Occipital lobe (tissue), 3 donors: ENCODE measurements at places on chromosomes 3 and 15. TPM values are rescaled to one million over a fixed set of nuclear protein-coding genes. Genes with fewer than 3 reads are reported as not detected.

DNA sequence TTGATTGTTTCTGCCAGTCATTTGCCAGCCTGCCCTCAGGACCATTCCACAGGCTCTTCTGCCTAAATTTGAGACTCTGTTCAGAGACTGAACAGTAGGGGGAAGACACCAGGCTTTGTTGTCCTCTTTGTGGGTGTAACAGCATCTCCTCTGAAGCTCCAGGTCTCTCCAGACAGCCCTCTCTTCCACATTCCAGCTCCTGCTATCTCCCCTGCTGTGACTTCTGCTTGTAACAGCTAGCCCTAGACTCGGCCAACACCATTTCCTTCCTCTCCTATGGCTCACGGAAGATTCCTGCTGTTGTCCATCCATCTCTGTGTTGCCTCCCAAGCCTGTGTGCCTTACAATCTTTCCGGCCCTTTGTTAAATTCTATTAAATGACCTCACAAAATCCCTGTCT is 40.2 kb downstream of the SUCLG2 start:
- no peak for DNase-seq

The GRM7 gene
- total RNA-seq, result 98.9 TPM

DNA sequence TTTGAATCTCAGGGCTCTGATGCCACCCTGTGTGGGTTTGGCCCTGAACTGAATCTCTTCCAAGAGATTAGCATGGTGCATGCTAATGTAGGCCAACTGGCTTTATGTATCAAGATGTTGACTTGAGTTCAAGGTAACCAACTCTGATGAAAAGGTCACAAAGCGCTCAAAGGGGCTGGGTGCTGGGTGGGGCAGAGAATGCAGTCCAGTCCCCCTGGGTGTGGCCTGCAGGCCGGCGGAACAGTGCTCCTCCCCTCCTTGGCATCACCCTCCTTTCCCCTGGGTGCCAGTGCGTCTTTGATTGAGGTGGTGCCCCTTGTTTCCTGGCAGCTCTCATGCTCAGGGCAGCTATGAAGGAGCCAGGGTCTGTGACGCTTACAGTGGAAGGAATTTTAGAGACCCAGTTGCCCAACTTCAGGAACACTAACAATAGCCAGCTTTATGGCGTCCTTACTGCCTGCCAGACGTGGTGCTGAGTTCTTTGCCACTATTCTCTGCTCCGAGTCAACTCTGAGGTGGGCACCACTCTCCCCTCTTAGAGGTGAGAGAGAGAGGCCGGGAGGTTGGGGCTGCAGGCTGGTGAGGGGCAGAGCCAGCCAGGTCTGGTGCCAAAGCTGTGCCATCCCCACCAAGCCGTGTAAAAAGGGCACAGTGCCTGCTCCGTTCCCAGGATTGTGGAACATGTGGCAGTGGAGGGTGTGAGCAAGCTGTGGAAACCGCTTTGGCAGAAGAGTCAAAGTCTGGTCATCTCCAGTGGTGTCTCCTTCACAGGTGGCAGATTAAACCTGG is 9.8 kb downstream of the SYNM start:
- DNase-seq, result no peak

The LRTM1 gene
- total RNA-seq, result not detected

DNA sequence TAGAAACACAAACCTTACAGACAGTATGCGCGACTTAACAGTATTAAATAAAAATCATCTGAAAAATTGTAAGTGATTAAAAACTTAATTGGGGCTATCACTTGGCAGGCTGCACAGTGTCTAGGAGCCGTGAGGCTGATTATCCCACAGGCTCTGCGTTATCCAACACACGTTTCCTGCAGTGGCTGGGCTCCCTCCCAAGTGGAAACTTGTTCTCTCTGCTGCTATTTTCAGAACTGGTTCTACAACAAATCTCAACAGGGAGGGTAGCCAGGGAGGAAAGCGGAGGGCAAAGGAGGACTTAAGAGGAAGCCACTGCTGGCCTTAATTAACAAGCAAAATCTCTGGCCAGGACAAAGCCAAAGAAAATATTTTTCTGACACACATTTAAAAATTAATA is 555.2 kb downstream of the MAGI1 start:
- DNase-seq, result peak; percentile 45

The SLCO2A1 gene
- 0.78 TPM for total RNA-seq

DNA sequence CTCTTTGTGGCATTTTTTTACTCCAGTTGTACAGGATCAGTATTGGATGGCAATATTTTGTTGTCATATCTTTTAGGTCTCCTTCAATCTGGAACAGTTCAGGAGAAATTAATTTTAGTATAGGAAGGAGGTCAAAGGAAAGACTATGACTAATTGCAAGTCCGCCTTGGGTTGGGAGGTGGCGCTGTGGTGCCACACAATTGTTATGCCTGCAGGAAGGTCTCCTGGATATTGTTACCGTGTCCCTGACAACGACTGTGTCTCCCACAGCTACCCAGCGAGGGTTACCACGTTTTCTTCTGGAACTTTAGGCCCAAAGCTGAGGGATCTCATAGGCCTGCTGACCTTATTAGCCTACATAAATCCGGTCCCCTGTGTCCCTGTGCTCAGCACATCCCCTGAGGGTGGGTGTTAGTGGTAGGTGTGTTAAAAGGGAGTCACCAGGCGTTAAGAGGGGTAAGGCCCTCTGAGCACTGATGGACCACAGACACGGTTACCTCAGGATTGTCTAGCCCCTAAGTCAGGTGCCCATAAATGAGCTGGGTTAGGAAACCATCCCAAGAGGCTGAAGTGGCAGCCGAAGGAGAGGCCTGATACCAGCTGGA is 31.5 kb downstream of the KCNAB1 start:
- peak; percentile 26 for DNase-seq

- no peak for DNase-seq
Measured at GRCh38 chr15:68440136-68440535, 8.2 kb upstream of the ITGA11 start.

- DNase-seq, result no peak
Measured at GRCh38 chr3:114484919-114485318, 191.1 kb downstream of the TIGIT start.

The PAK6 gene
- total RNA-seq, result 11.2 TPM

- no peak for DNase-seq
Measured at GRCh38 chr15:92938387-92938786, 38.3 kb downstream of the CHD2 start.

The GOLGA6L9 gene
- 5.3 TPM for total RNA-seq

DNA sequence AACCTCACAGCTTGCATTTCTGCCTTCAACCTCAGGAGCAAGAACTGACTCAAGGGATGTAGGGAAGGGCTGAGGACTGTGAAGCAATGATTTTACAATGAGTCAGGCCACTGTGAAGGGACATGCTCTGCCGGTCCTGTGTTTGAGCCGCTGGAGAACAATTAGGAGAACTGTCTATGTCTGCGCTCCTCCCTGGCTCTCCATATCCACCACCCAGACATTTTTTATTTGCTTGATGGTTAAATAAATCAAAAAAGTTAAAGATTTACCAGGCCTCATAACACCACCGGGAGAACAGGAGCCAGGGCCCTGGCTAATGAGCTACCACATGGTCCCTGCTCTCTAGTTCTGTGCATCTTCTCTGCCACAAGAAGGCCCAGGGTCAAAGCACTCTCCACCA is 29.6 kb downstream of the SEC61A1 start:
- DNase-seq, result no peak

- DNase-seq, result no peak
Measured at GRCh38 chr15:75671730-75672602, 24.3 kb downstream of the SNX33 start.

- DNase-seq, result no peak
Measured at GRCh38 chr3:144638009-144638408, 666.4 kb downstream of the DIPK2A start.

The XIRP1 gene
- total RNA-seq, result not detected

DNA sequence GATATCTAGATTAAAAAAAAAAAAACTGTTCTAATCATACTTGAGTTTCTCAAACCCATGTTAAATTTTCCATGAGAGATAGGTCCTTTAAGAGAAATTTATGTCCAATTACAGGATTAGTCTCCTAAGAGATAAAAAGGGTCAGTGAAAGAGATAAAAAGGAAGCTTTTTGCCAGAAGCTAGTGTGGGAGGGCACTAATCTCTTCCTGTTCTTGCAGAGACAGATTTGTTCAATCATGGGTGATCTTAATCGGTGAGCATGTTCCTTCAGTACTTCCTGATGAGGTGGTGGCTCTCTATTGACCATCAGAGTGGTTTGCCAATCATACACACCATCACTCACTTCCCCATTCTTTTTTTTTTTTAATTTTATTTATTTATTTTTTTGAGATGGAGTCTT is 16.9 kb upstream of the LPP start:
- no peak for DNase-seq

DNA sequence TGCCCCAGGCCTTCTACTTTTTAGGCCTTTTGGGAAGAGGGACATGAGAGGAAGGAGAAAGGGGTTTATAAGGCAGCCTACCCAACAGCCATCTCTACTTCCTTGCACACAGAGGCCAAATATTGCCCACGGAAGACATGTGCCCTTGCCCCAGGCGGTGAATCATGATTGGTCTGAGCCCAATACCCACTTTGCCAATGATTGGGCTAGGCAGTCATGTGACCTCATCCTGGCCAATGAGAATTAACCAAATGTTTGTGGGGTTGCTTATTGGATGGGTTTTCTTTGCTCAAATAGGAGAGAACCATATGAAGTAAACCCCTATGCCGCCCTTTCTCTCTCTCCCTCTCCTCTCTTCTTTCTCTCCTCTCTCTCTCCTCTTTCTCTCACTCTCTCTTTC is 42.2 kb upstream of the ATP1B3 start:
- no peak for DNase-seq

The PODXL2 gene
- total RNA-seq, result 160 TPM

GRCh38 chr3:196311-197148 is at the start of gene CHL1:
Gene CHL1 (plus strand): TSS chr3:196763. CDS start chr3:319777, 123,014 bp downstream.
- peak; percentile 23 for DNase-seq

DNA sequence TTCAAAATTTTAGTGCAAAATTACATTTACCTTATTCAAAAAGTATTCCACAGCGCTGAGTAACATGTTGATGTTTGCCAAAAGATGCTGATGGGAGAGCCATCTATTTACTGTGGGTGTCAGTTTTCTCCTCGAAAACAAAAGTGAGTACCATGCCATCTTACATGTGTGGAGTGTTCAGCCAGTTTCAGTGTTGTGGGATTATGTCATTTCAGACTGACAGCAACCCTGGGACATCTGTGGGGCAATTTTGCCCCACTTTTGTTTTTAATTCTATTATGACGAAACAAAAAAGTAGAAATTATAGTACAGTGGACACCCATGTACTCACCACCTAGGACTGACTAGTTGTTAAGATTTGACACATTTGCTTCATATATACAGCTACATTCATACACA is 19.6 kb downstream of the SLCO3A1 start:
- DNase-seq, result no peak

The KNL1 gene
- total RNA-seq, result 4.7 TPM

GRCh38 chr3:133888726-133889340 is 6.8 kb downstream of the RAB6B start:
- no peak for DNase-seq

DNA sequence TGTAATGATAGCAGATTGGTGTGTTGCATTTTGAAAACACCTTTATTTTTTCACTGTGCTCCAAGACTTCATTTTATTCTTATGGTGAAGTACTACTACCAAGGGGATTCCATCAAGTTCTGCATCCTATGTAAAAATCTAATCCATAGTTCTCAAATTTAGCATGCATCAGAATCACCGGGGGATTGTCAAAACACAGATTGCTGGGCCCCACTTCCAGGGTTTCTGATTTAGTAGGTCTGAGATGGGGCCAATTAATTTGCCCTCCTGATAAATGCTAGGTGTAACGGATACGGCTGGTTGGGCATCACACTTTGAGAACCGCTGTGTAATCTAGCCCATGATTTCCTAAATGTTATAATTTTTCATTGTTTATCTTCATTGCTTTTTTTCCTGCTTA is 692 bp downstream of the ZWILCH start:
- no peak for DNase-seq

DNA sequence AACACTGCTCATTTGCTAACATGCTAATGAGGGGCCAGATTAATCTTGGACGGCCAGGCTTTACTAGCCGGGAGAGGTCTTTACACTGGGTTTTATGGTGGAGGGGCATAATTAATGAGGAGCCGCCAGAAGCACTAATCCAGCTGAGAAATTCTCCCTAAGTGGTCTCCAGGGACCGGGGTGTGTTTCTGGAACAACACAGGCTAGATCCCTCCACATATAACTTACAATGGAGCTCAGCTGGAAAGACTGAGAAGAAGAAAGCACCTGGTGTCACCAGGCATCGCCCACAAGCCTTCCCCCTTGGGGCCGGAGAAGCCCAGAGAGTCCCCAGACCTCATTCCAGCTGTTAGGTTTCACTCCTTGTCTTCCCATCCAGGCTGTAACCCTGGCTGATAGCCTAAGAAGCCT is 127.5 kb downstream of the MEGF11 start:
- no peak for DNase-seq

- no peak for DNase-seq
Measured at GRCh38 chr3:106392915-106393314, 524.1 kb upstream of the CBLB start.

The IGSF10 gene
- 0.31 TPM for total RNA-seq

- DNase-seq, result no peak
Measured at GRCh38 chr3:177131927-177132636, 65.2 kb downstream of the TBL1XR1 start.

DNA sequence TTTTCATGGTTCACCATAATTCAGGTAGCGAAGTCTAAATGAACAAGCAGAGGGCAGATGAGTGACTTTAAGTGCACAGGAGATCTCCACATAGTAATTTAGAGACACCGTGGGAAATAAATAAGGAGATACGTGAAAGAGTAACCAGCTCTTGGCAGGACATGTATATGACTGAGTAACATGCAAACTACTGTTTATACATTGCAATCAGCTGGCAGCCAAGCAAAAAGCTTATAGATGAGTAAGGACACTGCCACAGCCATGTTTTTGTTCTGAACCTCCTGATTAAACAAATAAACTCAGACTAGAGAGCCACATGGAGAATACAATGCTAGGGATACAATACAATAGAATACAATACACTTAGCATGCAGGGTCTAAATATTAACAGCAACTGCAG is 252.4 kb downstream of the FHIT start:
- no peak for DNase-seq

- DNase-seq, result no peak
Measured at GRCh38 chr3:117734496-117734895, 1024.9 kb downstream of the TUSC7 start.

DNA sequence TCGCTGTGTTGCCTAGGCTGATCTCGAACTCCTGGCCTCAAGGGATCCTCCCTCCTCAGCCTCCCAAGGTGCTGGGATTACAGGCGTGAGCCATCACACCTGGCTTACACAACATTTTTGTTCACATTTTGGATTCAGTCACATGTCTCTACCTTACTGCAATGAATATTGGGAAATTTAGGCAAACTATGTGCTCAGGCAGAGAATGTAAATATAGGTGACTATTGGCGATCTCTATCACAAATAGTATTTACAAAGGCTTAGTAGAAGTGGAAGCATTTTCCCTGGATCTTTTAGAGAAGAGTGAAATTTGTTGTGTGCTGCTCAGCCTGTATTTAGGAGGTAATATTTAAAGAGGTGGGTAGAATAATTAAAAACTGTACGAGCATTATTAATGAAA is 20.7 kb downstream of the SCAANT1 start:
- no peak for DNase-seq

- DNase-seq, result no peak
Measured at GRCh38 chr15:47726399-47726823, 9.1 kb downstream of the SEMA6D start.

The HTR3E gene
- not detected for total RNA-seq

The PP2D1 gene
- total RNA-seq, result not detected

The ATP13A5 gene
- under 0.01 TPM for total RNA-seq
